ENCODE measurements at places on chromosomes 7 and 10.

DNA sequence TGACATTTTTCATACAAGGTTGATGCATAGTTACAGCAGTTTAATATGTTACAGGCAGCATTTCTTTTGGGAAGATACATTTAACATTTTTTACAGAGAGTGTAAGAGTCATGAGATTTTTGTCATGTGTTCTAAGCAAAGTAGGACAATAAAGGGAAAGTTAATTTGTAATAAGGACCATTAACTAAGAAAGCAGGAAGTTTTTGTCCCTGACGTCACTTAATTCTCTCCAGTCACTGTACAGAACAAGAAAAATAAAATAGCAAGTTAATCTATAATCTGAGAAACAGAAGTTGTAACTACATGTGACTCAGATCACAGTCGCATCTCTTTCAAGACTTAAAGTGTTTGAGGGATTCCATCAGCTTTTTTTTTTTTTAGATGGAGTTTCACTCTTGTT is 49.5 kb upstream of the CAPZA2 start:
- DNase-seq, result no peak

DNA sequence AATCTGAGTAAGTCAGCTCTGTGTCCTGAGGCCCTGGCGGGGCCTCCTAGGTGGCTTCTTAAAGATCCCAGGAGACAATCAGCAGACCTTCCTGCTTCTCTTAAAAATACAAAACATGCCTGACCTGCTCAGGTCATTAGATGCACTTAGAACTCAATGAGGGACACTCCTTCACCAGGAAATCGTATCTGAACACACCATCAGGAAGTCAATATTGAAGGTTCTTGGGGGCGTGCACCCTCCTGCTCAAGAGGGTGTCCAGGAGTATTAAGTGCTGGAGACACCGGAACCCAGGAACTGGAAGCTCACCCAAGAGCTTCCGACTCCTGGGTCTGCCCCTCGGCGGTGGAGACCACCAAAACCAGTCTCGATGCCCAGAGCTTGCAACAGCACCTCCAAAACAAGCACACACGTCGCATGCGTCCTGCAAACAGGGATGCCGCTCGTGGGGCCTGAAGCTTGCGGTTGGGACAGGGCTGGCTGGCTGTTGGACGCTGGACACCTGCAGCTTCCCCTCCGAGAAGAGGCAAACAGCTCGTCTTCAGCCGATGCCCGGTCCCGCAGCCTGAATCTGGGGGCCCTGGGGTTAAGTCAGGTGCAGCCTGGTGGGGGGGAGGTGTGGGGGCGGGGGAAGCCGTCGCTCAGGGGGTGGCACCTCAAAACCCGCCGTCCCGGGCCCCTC is 803 bp downstream of the RAPGEF5 start:
- DNase-seq, result no peak

DNA sequence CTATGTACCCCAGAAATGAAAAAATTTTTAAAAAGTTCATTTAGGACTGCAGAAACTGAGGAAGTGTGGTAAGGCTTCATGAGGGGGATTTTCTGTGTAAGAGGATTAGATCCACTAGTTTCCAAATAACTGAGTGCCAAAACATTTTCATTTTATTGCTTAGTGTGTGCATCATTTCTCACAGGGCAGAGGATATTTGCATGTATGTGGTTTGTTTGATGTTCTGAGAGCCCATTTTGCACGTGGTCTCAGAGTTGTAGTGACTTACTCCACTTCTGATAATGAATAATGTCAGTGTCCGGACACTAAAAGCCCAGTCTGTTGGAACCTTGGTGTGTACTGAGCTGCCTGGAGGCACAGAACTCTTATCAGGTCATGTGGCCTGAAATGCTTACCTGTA is 299.9 kb downstream of the AUTS2 start:
- DNase-seq, result no peak

DNA sequence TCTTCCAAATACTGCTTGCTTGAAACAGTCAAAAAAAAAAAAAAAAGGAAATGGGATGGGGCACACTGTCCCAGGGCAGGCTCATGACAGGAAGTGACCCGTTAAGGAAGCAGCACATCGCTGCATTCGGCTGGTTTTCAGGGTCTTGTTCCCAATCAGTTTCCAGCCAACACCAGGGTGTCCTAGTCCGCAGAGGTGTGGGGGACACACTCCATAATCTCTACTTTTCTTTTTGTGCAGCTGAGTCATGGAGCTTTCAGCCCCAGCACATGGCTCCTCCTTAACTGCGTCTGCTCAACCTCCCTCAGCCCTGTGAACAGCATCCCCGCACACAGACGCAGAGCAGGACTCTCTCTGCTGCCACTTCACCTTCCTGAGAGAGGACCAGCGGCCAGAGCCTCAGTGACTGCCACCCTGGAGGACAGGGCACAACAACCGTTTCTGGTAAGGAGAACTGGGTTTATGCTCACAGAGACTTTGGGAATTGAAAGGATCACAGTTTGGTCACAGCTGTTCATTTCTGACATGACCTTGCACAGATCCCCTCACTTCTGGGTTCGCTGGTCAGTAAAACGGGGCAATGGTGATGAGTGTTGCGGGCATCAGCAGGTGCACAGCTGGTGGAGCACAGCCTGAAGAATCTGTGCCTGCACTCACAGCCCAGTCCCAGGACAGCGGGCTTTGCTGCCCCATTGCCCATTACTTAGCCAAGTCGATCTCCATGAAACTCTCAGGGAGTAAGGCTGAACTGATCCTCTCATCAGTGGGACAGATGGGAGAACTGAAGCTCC is at the start of gene GIMAP5:
Gene GIMAP5, plus strand, starts transcription at position 154 of the 791 bp plus-strand sequence. CDS start 3,467 bp downstream, outside the sequence.
- DNase-seq, result no peak

DNA sequence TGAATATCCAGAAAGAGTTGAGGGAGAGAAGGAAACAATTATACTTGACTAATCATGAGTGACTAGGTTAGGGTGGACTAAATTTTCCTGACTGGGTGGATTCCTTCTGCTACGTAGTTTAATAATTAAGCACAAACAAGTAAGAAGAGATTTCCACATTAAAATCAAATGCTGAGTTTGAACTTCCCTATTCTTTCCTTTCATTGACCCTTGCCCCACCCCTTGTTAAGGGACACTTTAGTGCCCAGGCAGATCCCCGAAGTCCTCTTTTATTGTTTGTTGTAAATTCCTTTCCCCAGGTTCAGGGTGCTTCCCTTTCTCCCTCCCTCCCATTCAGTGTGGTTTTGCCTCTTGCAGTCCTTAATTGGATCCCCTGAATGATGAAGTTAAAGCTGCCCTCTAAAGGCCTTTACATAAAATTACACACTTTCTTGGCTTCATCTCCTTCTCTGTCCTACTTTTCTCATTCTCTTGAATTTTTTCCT is 8.8 kb upstream of the SPAM1 start:
- DNase-seq, result no peak

GRCh38 chr7:73521636-73522104 is 423 bp downstream of the BAZ1B start:
- no peak for DNase-seq

DNA sequence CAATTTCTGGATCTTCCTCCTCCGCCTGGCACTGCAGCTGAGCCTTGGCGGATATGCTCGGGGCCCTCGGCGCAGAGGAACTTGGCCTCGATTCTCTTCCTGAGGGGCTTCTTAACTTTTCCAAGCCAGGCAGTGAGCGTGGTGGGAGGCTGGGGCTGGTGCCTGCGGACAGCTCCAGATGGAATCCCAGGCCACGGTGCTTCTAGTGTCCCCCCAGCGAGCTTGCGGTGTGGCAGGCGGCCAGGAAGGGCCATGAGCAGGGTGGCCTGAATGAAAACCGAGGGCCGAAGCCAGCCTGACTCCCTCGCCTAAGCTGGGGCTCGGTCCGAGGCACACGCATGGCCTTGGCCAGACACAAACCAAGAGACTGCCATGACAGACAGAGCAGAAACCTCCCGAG is 31.3 kb downstream of the RCC1L start:
- no peak for DNase-seq

- DNase-seq, result no peak
Observed at GRCh38 chr7:78039790-78040776, 241.5 kb downstream of the PHTF2 start.

DNA sequence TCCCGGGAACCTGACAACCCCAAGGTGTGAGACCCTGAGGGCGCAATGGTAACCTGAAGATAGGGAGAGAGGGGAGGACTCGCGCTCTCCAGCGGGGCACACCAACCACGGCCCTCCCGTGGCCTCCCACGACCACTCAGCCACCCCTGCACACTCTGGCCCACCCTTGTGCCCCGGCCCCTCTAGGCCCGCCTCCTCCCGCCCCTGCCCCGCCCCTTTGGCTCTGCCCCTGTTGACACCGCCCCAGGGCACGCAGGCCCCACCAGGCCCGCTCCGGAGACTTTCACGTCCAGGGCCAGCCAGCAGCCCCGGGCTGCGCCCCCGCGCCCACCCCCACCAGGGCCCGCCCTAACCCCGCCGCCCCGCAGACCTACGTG is 10.9 kb downstream of the ATG9B start:
- no peak for DNase-seq

- DNase-seq, result no peak
Observed at GRCh38 chr10:65194126-65194525, 1672.9 kb downstream of the REEP3 start.

DNA sequence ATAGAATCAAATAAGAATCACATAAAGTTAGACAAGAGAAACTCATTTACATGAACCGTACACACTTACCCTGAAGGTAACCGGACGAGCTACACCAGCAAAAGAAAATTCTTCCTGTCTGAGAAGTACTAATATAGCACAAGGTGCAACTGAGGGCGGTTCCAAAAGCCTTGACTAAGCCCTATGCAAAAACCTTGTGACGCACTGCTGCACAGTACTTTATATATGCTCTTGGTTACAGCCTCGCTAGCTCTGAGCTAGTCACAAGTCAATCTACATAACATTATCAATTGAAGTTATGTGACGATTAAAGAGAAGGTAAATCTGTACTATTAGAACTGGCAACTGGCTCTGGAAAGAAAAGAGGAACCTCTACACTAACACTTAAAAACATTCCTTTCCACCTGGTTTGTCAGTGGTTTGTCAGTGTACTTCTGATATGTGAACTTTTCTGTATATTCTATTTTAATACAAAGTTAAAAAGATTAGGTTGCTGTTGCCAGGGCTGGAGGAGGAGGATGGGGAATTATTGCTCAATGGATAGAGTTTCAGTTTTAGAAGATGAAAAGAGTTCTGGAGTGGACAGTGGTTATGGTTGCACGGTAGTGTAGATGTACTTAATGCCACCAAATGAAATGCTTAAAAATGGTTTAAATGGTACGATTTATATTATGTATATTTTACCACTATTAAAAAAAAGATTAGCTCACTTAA is 21.6 kb downstream of the NT5C3A start:
- DNase-seq, result no peak

GRCh38 chr10:97074256-97075145 is 111.3 kb downstream of the SLIT1 start:
- DNase-seq, result no peak

DNA sequence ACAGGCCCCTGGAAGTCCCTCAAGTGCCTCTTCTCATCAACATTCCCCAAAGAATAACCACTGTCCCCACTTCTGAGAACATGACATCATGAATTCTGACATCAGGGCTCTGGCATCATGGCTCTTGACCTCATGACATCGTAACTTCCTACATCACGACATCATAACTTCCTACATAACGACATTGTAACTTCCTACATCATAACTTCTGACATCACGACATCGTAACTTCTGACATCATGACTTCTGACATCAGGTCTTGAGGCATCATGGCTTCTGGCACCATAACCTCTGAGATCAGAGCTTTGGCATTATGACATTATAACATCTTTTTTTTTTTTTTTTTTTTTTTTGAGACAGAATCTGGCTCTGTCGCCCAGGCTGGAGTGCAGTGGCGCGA is 66.7 kb upstream of the FAM20C start:
- DNase-seq, result no peak

DNA sequence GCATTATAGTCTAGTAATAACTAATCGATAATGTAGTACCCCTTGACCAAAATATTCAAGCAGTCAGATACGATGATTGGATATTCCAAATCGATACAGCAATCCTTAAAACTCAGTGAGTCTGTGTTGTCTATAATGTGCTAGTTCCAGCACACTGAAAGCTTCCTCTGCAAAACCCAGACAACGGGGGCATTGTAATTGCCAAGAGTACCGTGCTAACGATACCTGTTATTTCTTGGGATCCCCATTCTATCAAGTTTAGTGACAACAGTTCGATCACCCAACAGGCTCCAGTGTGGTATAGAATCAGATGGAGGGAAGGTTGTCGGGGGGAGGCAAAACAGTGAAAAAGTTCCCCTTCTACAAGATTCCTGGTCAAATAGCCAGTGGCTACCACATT is 865 bp downstream of the ZNF438 start:
- no peak for DNase-seq

Data from AG04450 (cell line).